ENCODE measurements at places on chromosomes 3 and 15.

DNA sequence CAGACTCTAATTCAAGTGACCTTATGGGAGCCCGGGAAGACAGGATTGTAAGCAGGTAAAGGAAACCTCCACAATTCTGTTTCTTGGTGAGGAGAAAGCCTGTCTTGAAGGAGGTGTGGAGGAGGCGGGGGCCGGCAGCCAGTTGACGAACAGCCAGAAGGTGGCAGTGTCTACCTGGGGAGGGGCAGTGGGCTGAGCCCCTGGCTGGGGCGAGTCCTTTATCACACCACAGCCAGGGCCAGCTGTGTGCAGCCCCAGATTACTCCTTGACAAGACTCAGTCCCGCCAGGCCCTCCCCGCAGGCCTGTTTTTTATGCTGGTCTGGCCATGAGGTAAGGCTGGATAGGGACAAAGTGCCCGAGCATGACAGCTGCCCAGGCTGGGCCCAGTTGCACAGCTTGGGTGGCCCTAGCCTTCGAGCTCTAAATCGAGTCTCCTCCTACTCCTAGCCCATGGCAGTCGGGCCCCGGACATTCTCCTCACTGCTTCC, 40.9 kb upstream of the IDH2 start:
- DNase-seq = peak; percentile 33

DNA sequence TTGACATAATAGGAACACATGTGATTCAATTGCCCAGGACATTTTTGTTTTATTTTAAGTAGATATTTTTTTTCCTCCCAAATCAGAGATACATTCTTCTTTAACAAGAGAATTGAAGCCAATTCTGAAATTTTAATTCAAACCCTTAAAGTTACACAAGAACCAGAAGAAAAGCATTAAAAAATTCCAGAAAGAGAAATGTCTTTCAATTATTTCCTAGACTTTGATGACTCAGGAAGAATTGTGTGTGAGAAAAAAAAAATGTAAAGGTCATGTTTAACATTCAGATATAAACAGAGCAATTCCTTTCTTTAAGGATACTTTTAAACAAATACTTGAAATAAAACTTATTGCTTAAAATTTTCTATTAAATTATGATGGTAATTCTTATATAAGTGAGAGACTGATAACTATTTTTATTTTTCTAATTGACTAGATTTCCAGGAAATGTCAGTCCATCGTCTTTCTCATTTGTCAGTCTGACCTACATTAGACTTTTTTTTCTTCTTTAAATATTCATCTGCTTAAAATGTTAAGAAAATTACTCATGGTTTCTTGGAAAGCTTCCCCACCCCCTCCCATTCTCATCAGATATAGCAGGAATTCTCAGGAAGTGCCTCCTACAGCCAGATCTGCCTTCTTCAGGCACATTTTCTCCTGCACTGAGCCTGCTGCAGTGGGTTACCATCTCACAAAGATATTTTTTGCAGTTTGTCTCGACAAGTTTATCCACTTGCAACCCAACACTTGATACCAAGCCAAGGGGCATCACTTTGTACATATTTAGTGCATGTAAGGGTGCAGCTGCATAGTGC, 261.8 kb upstream of the CBLB start:
- DNase-seq = peak; percentile 95

DNA sequence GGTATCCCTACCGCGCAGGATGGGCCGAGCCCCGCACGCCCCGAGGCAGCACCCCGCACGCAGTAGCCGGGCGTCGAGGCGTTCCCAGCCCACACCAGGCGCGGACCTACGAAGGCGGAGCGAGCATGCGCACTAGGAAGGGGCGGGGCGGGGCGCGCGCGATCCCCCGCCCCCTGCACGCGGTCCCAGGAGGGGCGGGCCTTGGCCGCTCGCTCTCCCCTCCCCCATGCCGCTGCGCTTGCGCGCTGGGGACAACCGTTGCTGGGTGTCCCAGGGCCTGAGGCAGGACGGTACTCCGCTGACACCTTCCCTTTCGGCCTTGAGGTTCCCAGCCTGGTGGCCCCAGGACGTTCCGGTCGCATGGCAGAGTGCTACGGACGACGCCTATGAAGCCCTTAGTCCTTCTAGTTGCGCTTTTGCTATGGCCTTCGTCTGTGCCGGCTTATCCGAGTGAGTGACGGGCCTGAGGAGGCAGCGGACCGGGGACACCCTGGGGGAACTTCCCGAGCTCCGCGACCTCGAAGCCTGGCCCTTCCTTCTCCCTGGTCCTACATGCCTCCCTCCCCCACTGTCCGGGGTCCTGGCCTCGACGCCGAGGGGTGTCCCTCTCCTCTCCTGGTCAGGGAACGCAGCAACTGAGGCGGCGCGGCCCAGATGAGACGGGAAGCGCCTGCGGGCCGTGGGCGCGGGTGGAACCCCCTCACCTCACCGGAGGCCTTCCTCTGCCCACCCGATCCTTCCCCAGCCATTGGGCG, at the start of gene SPESP1:
Gene SPESP1 (plus strand): TSS at position 258 of the 755 bp plus-strand sequence. CDS start 129 bp downstream, at position 387.
- DNase-seq = peak; percentile 75

DNA sequence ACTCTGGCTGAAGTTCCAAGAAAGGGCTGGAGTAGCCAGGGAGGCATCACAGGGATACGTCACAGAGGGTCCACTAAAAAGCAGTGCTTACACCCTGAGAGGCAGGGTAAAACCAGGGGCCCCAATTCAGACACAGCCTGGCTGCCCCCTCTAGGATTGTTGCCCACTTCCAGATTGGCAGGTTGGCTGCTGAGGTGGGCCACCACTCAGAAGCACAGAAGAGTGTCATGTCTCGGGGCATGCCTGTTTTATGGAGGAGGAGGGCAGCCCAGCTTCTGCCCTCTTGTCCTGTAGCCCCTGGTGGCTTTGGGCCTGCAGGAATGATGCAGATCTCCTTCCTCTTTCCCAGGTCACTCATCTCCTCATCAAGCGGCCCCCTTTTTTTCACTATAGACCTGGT, 24.0 kb downstream of the NOX5 start:
- no peak for DNase-seq

DNA sequence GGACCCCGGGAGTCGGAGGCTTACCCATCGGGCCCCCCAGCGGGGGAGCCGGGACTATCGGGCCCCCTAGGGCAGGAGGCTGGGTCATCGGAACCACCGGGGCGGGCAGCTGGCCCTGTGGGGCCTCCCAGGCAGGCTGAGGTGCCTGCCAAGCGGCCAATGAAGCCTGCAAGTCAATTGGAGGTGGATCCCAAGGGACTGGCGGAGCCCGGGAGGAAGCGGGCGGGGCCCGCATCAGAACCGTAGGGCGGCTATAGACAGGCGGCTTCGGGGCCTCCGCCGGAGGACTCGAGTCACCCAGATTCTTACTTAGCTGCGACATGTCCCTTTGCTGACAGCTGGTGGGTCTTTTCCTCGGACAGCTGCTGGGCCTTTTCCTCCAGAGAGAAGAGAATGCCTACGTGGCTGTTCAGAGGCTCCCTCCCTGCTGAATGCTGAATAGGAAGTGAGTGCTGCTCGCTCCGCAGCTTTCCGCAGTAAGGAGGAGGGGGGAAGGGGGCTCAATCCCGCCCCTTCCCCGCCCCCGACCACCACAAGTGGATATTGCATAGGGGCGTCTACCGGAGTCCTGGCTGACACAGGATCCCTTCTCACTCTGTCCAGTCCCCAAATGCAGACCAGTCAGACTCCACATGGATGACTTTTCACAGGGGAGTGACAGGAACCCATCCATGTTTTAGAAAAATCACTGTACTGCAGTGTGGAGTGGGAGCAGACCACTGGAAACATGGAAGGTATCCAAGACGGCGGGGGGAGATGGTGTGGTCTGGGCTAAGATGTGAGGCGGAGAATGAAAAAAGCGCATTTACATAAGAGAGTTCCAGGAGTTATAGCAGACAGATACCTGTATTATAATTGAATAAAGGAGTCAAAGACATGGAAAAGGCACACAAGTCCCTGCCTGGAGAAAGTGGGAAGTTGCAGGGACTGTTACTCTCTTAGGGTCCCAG, at the start of gene MAGEL2:
Gene MAGEL2 (minus strand): TSS at position 447 of the 950 bp plus-strand sequence. CDS start 125 bp downstream, at position 322.
- DNase-seq = peak; percentile 23

DNA sequence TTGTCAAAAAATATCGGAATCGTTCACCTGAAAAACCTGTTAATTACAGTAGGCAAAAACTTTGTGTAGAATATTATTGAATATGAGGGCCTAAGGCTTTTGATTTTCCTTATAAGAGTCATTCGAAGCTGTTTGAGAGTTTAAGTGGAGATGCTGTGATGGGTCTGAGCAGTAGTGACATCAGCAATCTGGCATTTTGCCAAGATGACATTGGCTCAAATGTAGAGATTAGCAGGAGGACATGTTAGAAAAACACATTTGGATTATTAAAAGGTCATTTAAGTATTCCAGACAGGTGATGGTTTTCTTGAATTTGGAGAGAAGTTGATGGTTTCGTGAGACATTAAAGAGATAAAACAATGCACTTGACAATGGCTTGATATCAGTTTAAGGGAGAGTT, 12.9 kb downstream of the OR5AC2 start:
- DNase-seq = no peak

DNA sequence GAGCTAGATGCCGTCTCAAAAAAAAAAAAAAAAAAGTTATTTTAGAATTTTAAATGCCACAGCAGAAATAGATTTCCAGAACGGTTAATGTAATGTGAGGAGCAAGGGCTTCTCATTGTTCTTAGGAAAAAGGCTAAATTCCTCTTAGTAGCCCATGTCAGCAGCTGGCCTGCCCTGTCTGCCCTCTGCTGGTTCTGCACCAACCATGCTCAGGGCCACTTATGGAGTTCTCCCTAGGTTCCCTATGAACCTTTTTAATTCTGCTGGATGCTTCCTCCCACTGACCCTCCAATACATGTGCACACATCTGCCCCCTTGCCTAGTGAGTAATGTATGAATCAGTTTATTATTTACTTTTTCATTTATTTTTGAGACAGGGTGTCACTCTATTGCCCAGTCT, 32.2 kb upstream of the DPPA4 start:
- no peak for DNase-seq

All from fibroblast of upper back skin (primary cell).